SHP77 (cell line): ENCODE measurements at places on chromosomes 2 and 18.

- no peak for DNase-seq
These were observed 151.0 kb upstream of the DAPL1 start for GRCh38 chr2:158644139-158644538.

DNA sequence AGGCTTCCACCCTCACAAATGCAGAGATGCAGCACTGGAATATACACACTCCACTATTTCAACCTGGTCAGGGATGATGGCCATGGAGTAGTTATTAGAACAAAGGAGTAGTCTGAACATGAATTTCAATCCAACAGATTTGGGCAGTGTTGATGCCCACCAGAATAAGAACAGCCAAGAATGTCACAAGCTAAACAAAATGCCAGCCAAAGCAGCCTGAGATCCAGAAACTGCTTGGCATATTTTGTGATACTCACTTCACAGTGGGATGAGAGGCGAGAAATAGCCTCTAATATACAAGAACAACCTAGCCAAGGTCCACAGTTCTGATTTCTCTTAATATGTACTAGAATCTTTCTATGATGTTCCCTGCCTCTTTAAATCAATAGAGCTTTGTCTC is 58.6 kb upstream of the KLF7 start:
- no peak for DNase-seq

DNA sequence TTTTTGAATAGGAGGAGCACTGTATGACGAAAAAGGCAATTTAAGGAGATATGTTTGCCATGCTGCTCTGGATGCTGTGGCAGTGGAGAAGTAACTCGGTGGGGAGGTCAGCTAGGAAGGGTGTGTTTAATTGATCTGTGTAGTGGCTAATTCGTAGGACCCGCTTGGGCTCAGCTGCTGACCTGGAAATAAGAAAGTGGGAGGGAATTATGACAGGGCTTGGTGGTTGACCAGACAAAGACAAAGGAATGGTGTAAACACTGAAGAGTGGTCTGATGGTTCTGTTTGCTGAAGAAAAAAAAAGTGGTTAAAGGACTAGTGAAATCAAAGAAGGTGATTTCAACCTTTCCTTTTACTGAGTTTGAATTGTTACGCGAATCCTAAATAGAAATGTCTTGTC is 146.0 kb downstream of the MAP4K4 start:
- no peak for DNase-seq

DNA sequence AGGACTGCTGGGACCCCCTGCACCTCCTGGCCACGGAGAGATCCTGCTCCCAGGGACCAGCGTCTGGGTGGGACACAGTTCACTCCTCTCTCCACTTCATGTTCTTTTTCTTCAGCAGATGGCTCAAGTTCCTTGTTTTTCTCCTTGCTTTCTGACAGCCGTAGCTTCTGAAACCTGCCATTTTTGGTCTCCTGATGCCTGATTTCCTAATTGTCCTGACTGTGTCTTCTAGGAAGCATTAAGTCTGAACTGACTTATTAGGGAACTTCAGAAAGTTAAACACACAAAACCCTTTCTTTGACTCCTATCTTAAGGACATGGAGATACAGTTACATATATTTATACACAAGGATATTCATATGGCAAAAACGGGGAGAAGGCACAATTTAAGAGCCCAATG is 22.7 kb downstream of the CNNM4 start:
- DNase-seq, result no peak

GRCh38 chr18:66867653-66868052 is 263.8 kb upstream of the CDH19 start:
- DNase-seq, result no peak

DNA sequence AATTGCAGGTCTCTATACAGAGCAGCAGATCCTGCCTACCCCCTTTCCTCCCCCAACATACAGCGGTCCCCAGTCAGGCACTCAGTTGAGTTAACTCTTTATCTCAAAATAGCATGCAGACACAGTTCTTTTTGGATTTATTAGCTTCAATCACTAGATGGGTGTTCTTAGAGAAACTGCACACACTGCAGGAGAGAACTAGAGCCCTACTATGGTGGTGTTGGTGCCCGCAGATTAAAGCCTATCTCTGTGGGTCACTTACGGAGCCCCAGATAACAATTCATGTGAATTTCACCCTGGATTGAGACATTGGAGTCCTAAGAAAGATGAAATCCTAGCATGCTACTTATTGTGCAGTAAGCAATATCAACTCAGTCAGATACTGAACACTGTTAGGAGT is 11.9 kb downstream of the ADD2 start:
- no peak for DNase-seq

- no peak for DNase-seq
These were observed 15.8 kb downstream of the PKDCC start for GRCh38 chr2:42063431-42064171.

GRCh38 chr2:44351088-44351487 is 10.2 kb downstream of the PREPL start:
- no peak for DNase-seq

GRCh38 chr2:151711025-151711424 is 23.3 kb downstream of the NEB start:
- no peak for DNase-seq

DNA sequence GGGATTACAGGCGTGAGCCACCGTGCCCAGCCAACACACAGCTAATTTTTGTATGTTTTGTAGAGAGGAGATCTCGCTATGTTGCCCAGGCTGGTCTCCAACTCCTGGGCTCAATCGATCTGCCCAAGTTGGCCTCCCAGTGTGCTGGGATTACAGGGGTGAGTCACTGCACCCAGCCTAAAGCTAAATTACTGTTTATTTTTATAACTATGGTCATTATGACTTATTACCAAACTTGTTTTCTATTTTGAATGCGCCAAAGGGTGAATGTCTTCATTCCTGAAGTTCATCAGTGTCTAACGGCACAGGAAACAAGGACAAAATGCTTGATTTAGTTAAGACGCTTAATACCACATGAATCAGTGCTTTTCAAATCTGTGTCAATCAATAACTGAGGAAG is 38.9 kb upstream of the GREB1L start:
- no peak for DNase-seq

GRCh38 chr18:38883111-38883510 is 1317.5 kb upstream of the CELF4 start:
- DNase-seq, result no peak

- DNase-seq, result no peak
These were observed 117.6 kb upstream of the PID1 start for GRCh38 chr2:229388731-229389130.

- DNase-seq, result peak; percentile 8
These were observed 42.5 kb downstream of the SDC1 start for GRCh38 chr2:20182241-20182931.

DNA sequence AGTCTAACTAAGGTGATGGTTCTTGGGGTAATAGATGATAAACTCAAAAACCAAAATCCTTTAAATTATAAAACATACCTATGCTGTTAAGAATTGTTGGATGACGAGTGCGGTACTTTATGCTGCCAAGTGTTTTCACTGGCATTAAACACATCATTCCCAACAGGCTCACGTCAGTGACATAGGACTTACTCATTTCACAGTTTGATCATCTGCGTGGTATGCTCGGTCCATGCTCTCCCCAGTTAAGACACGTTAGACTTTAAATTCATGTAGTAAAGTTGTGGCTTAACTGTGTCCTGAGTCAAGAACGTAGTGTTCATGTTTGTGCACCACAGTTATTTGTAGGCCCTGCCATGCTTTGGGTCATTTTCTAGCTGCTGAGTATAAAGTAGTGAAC is 125.6 kb upstream of the MYT1L start:
- DNase-seq, result no peak

DNA sequence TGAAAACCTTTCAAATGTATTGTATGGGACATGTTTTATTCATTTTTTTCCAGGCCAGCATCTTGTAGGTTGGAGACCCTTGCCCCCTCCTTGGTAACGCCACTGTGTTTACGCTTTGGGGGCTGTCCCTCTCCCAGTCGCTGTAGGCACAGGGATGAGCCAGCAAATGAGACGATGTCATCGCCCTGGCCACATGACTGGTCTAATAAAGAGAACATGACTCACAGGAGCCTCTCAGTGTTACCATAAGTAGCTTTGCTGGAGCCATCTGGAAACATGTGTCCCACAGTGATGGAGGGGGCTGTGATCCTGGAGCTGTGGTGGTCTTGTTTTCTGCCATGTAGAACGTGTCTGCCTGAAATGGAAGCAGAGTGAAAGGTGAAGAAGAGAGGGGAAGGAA is 78.9 kb downstream of the CD8B2 start:
- DNase-seq, result no peak

DNA sequence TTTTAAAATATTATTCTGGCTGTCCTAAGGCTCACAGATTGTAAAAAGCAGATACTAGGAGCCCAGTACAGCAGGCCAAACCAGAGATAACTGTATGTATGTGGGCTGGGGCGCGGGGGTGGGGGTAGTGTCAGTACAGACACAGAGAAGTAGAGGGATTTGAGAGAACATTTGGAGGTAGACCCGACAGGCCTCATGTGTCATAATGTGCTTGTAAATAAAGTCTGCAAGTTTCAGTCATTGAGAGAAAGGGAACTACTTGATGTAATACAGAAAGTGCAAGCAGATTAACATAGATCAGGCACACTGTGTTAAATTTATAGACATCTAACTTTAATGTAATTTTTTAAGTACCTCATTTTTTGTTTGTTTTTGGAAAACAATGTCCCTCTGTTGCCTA is 7.4 kb upstream of the POLI start:
- no peak for DNase-seq

GRCh38 chr2:68091439-68092034 is 28.7 kb upstream of the C1D start:
- no peak for DNase-seq

GRCh38 chr2:130354139-130354428 is 1.8 kb upstream of the PTPN18 start:
- no peak for DNase-seq

GRCh38 chr2:239611222-239611795 is 210.5 kb upstream of the HDAC4 start:
- no peak for DNase-seq

- no peak for DNase-seq
These were observed 92.7 kb downstream of the PIK3C3 start for GRCh38 chr18:42047721-42048120.

- no peak for DNase-seq
These were observed 232.9 kb downstream of the HDAC4 start for GRCh38 chr2:239167766-239168444.

DNA sequence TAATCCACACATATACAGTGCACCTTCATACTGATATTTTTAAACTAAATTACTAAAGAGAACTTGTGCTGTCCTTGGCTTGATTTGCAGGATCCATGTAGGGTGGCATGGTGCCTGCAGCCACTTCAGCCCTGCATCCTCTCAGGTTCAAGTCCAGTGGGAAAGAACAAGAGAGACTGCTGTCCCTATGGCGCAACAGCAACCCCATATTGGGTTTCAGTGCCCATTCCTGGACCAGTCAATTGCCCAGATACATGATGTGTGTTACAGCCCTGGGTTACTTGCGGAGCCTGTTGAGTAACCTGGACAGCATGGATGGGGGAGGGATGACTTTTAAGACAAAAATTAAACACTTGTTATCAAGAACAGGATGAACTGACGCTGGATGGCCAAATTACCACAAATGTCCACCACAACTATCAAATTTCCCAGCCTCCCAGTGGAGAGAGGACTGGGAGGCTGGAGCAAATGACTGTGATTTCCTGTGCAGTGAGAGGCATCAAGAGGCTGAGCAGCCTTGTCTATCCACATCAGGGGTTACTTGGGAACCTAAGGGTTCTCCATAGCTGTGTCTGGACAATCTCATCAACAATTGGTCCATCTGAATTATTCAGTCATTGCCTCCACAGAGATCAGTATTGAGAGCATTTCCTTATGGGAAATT is 162.0 kb downstream of the CAPN13 start:
- DNase-seq, result no peak

- peak; percentile 19 for DNase-seq
These were observed 1.2 kb downstream of the REV1 start for GRCh38 chr2:99488539-99489062.

GRCh38 chr18:48974304-48975119 is 23.7 kb upstream of the SMAD7 start:
- DNase-seq, result no peak

GRCh38 chr18:25455646-25456045 is 103.7 kb upstream of the ZNF521 start:
- DNase-seq, result no peak

- DNase-seq, result no peak
These were observed 69.0 kb upstream of the ALPP start for GRCh38 chr2:232309592-232309991.

DNA sequence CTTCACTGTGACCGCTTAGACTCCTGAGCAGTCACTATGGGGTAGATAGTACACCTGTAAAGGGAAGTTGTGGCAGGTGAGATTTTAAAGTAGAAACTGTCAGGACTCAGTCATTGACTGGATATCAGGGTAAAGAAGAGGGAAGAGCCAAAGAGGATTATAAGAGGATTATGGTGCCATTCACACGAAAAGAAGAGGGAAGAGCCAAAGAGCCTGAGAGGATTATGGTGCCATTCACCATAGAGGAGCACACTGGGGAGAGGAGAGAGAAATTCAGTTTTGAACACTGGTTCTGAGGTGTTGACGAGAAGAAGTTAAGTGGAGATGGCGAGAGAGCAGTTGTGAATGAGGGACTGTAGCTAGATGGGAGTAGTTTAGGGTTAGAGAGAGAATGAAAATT is 16.9 kb upstream of the KCNJ13 start:
- DNase-seq, result no peak

GRCh38 chr2:10412380-10412779 is 35.7 kb downstream of the ODC1 start:
- peak; percentile 50 for DNase-seq

GRCh38 chr2:17373741-17374140 is 144.5 kb downstream of the RAD51AP2 start:
- no peak for DNase-seq

GRCh38 chr2:190099890-190100697 is 37.6 kb upstream of the MSTN start:
- no peak for DNase-seq

- no peak for DNase-seq
These were observed 2.0 kb downstream of the ANKRD44 start for GRCh38 chr2:197308585-197308984.

DNA sequence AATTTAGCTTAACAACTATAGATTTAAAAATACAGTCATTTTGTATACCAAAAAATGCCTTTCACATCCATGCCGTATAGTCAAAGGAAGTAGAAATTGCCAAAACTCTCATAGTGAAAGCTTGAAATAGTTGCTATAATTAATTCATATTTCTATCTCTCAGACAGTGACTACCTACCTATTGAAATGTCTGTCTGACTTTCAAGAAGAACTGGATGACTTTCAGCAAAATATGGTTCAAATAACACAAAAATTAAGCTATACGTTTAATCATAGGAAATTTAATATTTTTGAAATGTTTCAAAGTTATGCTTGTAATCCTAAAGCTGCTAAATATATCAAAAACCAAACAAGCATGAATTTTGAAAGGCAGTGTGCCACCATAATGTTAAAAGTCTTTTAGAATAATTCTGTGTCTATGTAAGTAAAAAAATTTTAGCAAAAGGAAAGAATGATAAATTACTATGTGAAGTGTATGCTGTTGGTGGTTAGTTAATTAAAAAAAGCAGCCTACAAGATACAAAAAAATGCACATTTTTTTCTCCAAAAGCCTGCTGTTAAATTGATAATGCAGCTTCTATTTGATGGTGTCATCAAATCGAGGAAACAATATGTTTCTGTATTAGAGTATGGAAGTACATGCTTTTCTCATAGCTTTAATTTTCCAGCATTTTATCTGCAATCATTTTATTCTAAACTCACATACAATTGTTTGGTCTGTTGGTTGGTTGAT is 57.7 kb upstream of the ST6GAL2 start:
- no peak for DNase-seq

- no peak for DNase-seq
These were observed 445 bp downstream of the C1GALT1C1L start for GRCh38 chr2:43675646-43676321.
